ENCODE measurements at places on chromosomes 4 and X.

- no peak for DNase-seq
These were observed 55.7 kb upstream of the TMEM33 start for GRCh38 chr4:41879552-41879951.

DNA sequence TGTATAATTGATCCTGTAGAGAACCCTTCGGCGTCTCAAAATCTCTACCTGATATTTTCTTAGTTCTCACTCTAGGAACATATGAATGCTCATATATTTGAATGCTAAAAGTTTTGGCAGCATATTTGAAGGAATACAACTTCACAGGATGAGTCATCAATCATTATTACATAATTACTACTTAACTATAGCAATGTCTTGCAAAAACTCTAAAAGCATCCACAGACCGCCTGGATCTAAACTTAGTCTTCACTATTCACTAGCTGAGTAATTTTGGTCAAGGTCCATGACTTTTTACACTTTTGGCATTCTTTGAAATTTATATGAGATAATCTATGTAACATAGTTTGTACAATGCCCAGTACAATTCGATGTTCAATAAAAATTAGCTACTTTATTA is 194.7 kb downstream of the DTHD1 start:
- no peak for DNase-seq

DNA sequence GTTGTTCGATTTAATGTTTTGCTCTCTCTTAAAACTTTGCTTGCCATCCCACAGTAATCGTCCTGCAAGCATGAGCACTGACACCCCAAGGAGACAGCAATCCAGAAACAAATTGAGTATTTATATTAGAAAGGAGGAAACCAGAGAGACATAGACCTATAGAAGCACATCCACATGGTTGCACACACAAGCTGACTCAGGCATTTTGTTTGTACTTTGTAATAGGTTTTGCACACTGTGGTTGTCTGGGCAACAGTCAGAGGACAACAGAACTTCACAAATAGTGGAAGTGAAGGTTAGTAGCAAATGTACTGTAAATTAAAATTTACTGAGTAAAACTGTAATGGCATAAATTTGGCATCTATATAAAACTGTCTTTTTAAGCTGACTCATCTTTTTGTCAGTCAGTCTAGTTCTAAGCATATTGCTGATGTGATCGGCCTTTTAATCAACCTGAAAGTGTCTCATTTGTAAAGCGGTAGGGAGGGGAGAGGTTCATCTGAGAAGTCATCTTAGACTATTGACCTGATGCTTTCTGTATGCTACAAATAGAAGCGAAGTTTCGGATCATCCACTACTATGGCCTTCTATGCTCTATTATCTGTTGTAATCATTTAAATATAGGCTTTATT is 1624.7 kb downstream of the ARAP2 start:
- DNase-seq = no peak

DNA sequence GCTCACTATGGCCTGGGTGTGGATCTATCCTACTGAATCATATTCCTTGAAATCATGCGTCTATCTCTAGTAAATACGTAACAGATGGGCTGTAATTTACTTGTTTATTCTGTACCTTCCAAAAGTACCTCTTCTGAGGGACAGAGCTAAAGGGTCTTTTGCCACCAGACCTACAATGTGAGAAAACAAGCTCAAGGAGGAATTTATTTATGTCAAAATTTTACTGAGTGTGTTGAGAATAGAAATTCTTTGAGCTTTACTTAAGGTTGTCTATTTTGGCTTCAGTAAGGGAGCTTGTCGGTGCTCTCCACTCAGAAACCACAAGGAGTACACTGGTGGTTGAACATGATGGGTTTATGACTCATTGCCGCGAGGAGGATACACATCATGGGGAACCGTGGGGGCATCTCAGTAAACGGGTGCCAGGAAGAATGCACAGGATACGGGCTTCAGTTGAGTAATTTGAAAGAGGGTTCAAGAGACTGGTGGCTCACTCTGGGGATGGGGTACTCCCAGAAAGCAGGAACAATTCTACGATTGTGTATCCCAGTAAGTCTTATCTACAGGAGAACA is 3.0 kb downstream of the ANK2 start:
- no peak for DNase-seq

DNA sequence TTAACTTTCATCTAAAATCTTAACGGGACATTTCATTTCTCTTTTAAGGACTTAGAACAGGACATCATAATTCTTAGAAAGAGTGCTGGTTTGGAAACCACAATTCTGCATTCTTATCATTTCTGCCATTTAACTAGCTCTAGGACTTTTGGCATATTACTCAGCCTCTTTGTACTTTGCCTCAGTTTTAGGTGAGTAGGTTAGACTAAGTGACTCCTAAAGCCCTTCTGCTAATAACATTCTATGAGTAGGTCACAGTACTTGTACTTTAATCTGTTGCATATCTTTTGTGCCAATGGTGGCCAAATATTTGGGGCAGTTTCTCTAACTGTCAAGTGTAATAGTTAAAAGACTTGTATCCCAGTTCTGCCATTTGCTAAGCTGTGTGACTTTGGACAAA is 115.4 kb upstream of the NUDT6 start:
- no peak for DNase-seq

DNA sequence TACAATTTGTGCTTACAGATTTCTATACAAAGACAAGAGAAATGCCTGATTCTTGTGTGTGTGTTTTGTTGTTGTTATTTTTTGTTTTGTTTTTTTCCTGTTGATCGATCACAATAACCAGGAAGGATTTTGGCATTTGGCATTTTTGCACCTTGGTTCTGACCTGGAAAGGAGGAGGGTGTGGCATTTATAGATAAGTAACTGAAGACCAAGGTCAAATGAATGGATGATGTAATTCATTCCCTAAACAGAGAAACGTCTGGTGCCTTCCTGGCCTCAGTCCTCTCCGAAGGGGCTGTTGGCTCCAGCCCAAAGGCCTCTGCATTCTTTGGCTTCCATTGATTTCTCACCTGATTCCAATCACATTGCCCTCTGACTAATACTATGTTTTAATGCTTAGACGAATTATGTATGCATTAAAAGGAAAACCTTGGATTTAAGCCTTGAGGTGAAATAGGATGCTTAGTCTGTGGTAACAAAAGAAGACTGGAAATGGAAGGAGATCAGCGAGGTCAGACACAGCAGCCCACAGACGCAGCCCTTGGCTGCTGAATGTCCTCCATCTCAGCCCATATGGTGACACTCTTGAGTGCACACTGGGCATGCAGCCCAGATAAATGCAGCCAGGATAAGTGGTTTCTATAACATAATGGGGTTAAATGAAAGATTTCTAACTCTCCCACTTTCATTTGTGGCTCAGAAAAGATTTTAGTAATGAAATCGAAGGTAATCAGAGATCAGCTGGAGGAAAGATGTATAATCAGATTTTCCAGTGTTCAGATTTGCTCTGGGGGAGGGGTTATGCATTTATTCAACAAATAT is 60.5 kb upstream of the TRIM2 start:
- no peak for DNase-seq

GRCh38 chr4:165606465-165607205 is 227.8 kb downstream of the CPE start:
- DNase-seq = no peak

GRCh38 chr4:54332542-54332941 is 103.4 kb downstream of the PDGFRA start:
- no peak for DNase-seq

DNA sequence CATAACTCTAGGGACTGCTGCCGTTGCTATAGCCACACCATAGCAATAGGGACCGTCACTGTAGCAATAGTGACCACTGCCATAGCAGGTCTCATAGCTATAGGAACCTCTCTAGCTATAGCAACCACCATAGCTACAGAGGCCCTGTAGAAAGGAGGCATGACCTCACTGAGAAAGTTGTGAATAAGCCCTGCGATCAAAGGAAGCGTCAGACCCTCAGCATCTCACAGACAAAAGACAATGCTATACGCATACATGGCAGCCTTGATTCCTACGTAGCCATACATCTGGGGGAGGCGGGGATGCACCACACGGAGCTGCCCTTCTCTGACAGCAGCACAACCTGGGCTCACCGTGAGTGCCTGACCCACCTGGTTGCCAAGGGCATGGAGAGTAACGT is 88.5 kb downstream of the MTMR1 start:
- DNase-seq = no peak
